NCI-H1436 treated with DMSO at 0.1 percent for 48 hours (cell line): ENCODE measurements at places on chromosomes 3 and 15.

DNA sequence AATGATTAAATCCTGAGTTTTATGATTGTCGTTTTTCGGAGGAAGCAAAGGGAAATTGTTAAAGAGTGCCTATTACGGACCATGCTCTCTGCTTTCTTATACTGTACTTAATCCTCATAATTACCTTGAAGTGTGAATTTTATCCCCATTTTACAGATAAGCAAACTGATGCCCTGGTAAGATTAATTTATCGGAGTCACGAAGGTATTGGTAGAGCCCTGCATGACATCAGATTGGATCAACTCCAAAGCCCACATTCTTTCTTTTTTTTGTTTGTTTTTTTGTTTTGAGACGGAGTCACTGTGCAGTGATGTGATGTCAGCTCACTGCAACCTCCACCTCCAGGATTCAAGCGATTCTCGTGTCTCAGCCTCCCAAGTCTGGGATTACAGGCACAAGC lies 1.6 kb upstream of the GNB4 start:
- DNase-seq: no peak

DNA sequence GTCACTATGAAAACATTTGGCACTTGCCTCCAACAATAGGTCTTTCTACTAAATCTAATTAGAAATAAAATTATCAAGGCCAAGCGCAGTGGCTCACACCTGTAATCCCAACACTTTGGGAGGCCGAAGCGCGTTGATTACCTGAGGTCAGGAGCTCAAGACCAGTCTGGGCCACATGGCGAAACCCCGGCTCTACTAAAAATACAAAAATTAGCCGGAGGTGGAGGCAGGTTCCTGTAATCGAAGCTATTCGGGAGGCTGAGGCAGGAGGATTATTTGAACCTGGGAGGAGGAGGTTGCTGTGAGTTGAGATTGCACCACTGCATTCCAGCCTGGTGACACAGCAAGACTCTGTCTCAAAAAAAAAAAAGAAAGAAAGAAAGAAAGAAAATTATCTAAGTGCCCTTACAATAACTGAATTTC lies 1.6 kb upstream of the PLD1 start:
- DNase-seq: no peak

DNA sequence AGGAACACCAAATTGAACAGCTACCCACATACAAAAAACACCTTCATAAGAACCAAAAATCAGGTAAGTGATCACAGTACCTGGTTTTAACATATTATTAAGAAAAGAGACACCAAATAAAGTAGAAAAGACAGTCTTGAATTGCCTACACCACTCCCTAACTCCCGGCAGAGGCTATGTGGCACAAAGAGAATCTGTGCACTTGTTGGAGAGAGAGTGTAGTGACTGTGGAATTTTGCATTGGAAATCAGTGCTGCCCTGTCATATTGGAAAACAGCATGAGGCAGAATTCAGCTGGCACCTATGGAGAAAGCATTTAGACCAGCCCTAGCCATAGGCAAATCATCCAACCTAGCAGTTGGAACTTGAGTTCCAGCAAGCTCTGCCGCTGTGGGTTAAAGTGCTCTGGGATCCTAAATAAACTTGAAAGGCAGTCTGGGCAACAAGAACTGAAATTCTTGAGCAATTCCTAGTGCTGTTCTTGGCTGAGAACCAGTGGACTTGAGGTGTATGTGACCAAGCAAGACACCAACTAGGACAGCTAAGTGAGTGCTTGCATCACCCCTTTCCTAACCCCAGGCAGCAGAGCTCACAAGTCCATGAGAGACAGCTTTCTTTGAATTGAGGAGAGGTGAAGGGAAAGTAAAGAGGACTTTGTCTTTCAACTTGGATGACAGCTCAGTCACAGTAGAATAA lies 969.6 kb upstream of the ALCAM start:
- DNase-seq: no peak

DNA sequence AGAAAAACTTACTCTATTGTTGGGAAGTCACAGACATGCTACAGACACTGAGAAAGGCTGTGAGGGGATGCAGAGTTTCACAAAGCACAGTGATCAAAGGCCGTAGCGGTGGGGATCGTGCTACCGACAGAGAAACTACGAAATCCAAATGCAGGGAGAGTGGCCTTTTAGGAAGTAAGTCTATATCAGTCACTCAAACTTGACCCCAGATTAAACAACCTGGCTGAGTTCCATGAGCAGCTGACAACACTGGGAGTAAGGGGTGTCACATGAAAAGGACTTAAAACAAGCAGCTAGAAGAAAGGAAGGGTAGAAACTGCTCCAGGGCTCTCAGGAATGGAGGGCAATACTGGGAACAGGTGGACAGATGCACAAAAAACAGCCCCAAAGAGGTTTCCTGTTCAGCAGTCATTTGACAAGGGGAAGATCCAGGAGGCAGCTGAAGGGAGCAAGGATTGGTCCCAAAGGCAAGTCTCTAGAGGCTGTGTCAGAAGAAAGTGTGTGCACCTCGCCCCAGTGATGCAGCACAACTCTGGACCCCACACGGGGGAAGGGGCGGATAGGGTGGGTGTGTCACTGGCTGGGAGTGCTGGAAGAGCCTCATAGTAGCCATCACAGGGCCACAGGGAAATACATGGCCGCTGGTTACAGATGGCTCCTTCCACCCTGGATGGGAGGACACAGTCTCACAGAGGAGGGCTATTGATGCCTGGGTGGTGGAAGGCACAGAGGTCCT lies 20.3 kb upstream of the HDAC11 start:
- DNase-seq: no peak

- DNase-seq: no peak
These were observed 537.6 kb downstream of the PLOD2 start for GRCh38 chr3:145623349-145623748.

GRCh38 chr3:112557976-112558375 lies 3.8 kb downstream of the ATG3 start:
- no peak for DNase-seq

DNA sequence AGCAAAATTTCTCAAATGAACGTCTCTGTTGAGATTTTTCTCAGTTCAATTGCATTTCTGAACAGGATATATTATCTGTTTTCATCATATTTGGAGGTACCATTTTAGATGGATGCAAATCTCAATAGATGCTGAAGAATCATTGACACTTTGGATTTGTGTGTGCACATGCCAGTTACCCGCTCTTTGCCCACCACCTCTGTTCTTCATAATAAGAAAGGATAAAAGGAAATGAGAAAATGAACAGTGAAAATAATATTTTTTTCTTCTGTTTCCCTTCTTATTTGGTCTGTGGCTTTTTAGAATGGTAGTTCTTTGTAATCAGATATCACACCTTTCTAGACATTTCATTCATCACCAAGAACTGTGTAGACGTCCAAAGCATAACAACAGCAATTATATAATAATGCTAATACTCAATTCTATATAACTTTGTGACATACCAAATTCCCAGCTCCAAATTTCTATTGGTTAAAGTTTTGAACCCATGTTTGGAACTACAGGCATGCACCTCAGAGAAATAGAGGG lies 256.7 kb upstream of the SATB1 start:
- DNase-seq: no peak

- no peak for DNase-seq
These were observed 6.0 kb downstream of the POLG start for GRCh38 chr15:89328398-89329254.
